ENCODE measurements at places on chromosomes 1 and 21.

GRCh38 chr21:44804762-44805161 lies 3.1 kb upstream of the UBE2G2 start:
- no peak for DNase-seq

GRCh38 chr21:34838956-34839820 lies 170.4 kb downstream of the CLIC6 start:
- no peak for DNase-seq

DNA sequence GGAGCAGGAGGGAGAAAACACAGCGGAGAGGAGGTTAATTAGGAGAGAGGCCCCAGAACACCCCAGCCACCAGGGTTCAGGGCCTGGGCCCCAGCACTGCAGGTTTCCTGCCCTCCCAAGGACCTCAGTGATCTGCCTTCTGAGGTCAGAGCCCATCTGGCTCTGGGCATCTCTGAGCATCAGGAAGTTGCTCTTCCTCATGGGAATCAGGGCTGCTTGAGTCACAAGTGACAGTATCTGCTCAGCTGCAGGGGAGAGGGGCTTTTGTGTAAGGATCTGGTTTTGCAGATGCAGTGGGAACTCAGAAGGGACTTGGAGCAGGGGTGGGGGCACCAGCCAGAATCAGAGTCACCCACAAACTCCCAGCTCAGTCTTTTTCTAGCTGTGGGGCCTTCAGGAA lies 472.1 kb downstream of the PTPRU start:
- no peak for DNase-seq

- DNase-seq: no peak
Measured at GRCh38 chr1:161439280-161440232, 65.7 kb upstream of the FCGR2A start.

- DNase-seq: no peak
Measured at GRCh38 chr1:223617323-223618070, 48.0 kb downstream of the CAPN8 start.

DNA sequence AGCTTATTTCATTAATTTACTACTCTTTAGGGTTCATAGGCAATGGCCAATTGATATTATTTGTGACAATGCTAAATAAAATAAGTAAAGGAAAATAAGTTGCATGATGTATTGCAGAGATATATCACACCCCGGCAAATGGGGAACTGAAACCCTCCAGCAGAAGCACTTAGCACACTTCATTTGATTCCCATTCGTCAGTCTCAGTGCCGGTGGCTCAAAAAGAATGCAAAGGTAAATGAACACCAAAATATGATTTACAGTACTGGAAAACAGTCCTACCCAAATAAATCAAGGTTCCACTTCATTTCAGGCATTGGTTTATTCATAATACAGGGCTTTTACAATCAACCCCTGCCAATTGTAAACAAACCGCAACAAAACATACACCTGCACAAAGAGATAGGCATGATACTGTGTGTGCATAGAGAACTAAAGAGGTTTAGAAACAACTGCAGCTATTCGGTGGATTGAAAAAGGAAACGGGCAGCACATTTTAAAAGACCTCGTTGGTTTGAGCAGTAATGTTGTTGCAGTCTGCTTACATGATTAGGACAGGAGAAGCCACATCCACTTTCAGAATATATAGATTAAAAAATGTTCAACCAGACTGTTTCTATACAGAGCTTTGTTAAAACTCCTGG lies 1019.2 kb downstream of the TTLL7 start:
- no peak for DNase-seq

- no peak for DNase-seq
Measured at GRCh38 chr1:67882196-67882958, 49.1 kb upstream of the GNG12 start.

DNA sequence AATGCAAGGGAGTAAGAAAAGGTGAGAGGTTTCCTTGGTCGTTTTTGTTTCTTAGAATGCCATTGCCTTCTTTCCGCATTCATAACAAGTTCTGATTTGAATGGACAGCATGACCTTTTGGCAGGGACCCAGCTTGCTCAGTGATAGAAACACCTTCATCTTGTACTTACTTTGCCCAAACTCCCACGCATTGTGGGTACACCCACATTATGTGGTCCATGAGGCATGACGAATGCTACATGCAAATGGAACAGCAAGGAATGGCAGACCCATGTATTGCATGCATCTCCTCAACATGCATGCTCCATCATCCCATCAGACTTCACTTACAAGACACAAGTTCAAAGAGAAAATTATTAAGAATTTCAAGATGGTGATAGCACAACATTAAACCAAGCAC lies 102.8 kb downstream of the CDC7 start:
- no peak for DNase-seq

DNA sequence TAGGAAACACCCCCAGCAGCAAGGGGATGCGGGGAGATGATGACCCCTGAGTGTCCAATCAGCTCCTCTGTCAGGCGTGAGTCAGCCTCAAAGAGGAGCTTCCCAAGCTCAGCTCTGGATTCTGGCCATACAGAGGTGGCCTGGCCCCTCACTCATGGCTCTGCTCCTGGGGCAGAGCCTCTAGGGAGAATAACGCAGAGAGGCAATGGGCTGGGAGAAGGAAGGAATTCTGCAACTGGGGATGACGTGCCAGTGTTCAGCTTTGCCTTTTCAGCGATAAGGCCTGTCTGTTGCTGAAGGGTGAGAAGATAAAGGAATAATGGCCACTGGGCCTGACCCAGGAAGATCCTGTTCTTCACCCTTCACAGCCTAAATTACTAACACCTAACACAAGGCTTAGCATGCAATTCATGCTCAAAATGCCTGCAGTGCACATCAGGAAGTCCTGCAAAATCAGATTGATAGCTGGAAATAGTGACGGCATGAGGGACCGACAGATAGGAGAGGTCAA lies 92.2 kb downstream of the TBX19 start:
- DNase-seq: no peak

DNA sequence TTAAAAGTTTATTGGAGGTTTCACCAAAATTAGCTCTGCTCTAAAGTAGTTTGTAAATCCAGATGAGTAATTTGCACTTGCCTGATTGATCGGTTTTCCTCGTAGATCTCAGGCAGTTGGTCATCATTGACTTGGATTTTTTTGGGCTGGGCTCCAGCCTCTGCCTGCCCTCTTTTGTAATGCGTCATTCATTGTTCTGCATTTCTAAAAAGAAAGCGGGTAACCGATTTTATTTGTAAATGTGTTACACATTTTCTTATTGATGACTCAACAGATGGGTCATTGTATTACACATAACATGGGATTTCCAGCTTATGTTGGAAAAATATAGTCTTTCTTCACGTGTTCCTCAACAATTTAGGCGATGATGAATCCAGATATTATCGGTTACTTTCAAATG lies 5.5 kb downstream of the ETS2 start:
- DNase-seq: no peak

GRCh38 chr1:37478451-37478881 lies 4.1 kb downstream of the ZC3H12A start:
- no peak for DNase-seq

DNA sequence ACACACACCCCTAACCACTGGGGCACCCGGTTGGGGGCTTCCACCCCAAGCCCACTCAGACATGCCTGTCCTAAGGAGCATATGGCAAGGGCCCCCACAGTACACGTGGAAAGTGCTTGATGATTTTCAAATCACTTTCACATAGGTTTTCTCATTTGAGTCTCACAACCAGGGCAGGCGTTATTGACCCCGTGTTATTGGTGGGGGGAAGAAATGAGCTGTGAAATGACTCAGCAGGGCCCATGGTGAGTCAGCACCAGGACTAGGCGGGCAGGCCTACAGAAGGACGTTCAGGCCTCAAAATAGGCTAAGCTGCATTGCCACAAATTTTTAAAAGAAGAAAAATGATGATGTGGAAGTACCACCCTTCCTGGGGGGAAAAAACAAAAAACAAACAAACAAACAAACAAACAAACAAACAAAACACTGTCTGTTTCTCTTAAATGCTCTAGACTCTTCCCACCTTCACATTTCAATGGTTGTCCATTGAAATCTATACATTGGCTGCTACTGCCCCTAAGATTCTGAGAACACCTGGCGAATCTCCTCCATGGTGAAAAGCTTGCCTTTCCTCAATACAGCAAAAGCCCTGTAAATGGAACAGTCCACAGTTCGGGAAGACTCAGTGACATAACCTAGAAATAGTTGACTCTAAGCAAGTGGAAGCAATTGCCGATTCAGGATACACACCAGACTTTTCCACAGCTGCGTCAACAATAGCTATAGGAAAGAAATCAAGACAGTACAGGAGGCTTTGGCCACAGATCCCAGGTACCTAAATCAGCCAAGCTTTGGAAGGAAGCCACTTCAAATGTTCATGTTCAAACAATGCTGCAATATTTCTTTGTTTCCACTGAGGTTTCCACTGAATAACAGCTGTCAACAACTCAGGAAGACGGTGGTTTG lies 234.7 kb downstream of the TOMM20 start:
- DNase-seq: no peak

- DNase-seq: no peak
Measured at GRCh38 chr1:41888756-41889155, 30.0 kb downstream of the HIVEP3 start.

GRCh38 chr1:204464701-204465100 lies 29.9 kb downstream of the PIK3C2B start:
- no peak for DNase-seq

- DNase-seq: no peak
Measured at GRCh38 chr1:99713006-99713405, 53.4 kb downstream of the FRRS1 start.

- DNase-seq: no peak
Measured at GRCh38 chr1:2966449-2967328, 54.6 kb upstream of the ACTRT2 start.

GRCh38 chr1:19569786-19570185 lies 74.3 kb upstream of the NBL1 start:
- no peak for DNase-seq

DNA sequence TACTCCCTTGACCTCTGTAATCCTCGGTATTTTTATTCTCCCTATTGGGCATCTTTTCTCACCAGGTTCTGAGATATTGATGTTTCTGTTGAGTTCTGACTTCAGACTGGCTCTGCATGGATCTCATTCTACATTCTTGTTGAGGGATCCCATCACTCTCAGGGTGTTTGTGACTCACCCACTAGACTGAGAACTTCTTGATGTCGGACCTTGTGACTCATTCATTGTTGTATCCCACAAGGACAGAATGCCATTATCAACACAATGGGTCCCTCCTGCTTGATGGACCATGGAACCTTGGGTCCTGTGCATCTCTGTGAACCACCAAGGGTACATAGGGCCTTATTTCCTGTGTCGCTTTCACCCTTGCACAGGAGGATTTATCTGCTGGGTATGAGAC lies 174.1 kb downstream of the PBX1 start:
- DNase-seq: no peak

DNA sequence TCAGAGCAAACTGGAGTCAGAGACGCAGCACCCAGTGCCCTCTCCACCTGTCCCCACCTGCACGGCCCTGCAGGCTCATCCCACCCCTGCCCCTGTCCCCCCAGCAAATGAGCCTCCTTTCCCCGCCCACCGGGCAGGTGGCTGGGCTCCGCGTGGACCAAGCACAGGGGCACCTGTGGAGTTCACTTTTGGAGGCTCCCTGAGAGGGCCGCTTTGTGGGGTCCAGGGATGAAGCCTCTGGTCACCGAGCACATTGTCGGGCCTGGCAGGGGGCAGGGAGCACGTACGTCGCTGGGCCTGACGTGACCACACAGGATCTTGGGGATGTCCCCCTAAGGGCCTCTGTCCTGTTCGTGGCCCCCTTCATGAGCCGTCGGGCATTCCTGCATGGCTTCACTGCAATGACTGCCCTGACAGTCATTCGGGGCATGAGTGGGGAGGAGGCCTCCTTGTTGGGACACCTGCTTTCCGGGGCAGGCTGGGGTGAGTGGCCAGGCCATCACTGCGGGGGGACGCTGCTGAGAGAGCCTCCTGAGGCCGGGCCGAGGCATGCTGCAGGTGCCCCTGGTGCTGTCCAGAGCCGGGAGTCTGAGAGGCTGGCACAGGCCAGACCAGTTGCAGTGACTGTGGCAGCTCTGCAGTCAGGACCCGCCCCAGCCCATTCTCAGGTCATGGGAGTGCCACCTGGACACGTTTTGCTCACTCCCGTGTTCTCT lies 19.7 kb downstream of the SLX9 start:
- no peak for DNase-seq

DNA sequence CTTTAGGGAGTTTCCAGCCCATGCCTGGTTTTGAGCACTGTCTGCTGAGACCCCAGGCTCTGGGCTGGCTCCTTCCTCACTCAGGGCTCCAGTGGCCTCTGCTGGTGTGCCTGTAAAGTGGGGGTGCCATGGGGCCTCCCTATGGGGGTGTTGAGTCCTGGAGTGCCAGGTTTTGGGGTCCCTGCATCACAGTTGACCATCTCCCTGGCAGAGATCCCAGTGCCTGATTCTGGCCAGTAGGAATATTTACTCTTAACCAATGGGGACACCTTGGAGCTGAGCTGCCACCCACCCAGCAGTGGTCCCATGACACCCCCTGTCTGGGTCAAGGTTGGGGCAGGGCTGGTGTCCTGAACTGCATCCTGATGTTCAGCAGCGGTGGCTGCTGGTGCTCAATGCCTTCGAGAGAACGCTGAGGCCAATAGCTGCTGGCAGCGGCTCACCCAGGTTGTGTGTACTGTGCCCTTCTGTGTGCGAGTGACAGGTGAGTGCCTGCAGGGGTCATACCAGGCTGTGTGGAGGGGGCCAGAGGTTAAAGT lies 9.6 kb upstream of the ZNF669 start:
- no peak for DNase-seq

- no peak for DNase-seq
Measured at GRCh38 chr1:178361847-178362246, 134.9 kb downstream of the CLEC20A start.

GRCh38 chr1:119834990-119835389 lies 23.7 kb upstream of the REG4 start:
- DNase-seq: no peak

DNA sequence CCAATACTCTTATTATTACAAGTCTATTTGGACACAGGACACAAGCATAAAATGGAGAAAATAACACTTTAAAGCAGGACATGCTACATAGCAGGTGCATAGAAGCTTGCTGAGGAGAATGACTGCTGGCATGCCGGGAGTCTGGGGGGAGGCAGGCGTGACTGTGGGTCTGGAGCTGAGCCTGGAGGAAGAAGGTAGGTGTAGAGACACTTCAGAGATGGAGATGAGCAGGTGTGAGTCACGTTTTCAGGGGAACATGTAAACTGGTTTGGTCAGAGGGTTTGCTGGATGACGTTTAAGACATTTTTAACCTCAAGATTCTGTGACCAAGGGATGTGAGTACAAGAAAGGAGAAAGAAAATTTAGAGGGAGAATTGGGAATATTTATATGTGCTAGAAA lies 24.5 kb downstream of the OSCP1 start:
- no peak for DNase-seq

DNA sequence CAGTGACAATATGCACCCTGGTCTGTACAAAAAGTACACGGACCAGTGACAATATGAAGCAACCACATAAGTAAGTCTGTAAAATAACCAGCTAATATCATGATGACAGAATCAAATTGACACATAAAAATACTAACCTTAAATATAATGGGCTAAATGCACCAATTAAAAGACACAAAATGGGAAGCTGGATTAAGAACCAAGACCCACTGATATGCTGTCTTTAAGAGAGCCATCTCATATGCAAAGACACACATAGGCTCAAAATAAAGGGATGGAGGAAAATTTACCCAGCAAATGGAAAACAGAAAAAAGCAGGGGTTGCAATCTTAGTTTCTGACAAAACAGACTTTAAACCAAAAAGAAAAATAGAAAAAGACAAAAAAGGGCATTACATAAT lies 70.4 kb upstream of the VCAM1 start:
- DNase-seq: no peak

GRCh38 chr1:236144446-236145150 lies 2.3 kb downstream of the GPR137B start:
- DNase-seq: no peak
